ENCODE measurements at places on chromosomes 1 and 21.
A peak's percentile ranks its signal among the peaks of the same experiment; 100 is the strongest.

GRCh38 chr21:41926117-41926806 lies 27.6 kb downstream of the C2CD2 start:
- DNase-seq, result no peak

GRCh38 chr1:79543394-79543793 lies 536.9 kb upstream of the ADGRL4 start:
- DNase-seq, result no peak

DNA sequence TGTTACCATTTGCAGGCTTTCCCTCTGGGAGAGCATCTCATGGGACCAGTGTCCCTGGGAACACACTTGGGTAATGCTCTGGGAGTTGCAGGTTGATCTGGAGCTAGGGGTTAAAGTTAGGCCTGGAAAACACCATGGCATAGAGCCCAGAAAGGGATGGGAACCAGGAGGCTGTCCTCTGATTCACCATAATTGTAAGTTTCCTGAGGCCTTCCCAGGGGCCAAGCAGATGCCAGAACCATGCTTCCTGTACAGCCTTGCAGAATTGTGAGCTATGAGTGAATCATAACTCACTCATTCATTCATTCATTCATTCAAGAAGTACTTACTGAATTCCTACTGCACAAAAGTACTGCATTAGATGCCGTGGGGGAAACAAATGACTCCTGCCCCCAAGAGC lies 50.0 kb downstream of the LACTBL1 start:
- no peak for DNase-seq

DNA sequence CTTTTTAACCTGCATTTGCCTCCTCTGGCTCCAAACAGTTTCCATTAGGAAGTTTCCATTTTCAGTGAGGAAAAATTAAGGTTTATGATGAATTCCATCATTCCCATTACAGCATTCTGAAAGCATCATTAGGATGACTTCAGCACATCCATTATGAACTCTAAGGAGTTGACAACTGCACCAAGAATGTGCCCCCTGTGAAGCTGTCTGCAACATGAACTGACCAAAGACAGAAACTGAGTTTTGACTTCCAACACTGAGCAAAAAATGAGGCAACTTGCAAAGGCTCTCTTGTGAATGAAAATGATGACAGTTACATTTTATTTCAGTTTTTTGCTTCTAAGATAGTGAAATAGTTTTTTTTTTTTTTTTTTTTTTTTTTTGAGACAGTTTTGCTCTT lies 18.3 kb upstream of the KCNE1 start:
- DNase-seq, result no peak

GRCh38 chr1:174966008-174966572 lies 33.7 kb upstream of the CACYBP start:
- no peak for DNase-seq

GRCh38 chr21:39660191-39660980 lies 47.6 kb downstream of the B3GALT5 start:
- peak; percentile 77 for DNase-seq

GRCh38 chr1:48329905-48330304 lies 107.4 kb downstream of the SLC5A9 start:
- no peak for DNase-seq

DNA sequence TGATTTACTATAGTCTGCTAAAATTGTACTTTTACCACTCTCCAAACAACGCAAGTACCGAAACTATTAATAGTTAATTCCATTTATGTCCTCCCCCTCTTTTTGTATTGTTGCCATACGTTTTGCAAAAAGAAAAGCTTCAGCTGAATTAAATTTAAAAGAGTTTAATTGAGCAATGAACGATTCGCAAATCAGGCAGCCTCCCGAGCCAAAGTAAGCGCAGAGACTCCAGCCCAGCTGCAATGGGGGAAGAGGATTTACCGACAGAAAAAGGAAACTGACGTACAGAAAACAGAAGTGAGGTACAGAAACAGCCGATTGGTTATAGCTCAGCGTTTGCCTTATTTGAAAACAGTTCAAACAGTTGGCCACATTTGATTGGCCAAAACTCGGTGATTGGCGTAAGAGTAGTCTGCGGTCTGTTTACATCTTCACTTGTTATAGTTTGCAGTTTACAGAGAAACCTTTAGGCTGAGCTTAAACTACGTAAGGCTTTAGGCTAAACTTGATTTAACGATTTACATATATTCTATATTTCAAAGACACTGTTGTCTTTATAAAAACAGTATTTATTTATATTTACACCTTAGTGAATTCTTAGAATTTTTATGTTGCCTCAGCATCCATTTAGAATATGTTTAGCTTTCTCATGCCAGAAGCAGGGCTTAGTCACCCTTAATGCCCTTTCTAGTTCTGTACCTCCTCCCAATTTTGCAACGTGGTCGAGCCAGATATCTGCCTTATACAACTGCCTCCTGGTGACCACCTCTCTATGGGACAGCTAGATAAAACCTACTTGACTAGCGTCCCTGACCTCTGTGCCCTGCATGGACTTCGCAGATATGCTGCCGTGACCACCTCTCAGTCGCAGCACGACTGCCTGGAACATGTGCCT lies 23.8 kb downstream of the CR1 start:
- no peak for DNase-seq

DNA sequence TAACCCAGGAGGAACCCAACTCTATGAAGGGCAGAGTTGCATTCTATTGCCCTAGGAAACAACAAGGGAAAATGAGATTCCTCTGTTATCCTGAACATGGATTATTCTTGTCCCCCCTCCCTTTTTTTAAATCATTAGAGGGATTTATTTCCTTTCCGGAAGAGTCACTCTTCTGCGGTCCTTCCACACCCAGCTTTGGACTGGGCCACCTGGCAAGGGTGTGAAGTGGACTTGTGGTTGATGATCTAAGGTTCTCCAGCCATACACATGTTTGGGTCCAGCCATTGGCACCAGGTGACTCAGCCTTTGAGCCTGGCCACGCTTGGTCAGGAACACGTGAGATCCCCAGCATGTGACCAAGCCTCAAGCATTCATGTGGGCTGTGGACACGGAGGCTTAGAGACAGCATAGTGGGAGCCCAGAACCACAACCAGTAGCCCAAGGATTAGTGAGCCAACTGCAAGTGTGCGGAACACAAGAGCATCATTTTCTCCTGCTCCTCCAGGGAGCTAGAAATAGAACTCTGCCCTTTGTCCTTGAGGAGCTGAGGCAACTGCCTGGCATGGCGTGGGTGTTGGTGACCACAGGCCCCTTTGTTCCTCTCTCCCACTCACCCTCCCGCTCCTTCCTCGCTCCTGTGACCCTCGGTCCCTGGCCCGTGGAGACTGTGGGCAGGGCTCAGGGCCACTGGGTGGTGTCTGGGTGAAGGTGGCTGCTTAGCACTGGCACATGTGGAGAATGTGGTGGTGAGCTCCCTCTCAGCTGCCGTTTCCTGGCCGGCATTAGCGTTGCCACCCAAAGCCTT lies 50.1 kb downstream of the NENF start:
- DNase-seq, result no peak

DNA sequence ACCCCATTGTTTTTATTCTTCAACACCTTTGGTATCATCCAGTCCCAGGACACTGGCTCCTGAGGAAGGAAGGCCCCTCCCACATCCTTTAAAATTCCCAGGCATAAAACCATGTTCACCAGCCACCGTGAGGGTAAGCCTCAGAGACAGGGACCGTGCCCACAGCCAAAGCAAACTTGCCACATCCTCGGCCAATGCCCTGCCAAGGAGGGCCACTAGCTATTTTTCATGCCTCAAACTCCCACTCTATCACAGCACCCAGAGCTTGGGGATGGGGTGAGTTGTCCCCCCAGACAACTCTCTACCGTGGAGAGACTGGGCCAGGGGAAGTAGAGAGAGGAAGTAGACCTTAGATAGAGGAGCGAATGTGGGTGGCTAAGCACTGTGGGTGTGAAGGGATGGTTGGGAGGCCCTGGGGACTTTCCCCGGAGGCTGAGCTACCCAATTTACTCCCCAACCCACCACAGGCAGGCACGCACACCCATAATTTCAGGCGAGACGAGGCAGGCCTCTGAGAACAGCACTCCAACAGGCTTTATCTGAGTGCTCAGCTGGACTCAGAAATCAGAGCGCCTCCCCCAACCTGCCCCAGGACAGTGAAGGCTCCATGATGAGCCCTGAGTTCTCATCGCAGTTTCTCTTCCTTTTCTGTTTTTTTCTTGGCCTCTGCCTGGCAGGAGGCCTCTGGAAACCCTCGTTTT lies 15.9 kb upstream of the BTG2 start:
- DNase-seq, result peak; percentile 73

- no peak for DNase-seq
Observed at GRCh38 chr1:54850737-54851136, 36.3 kb downstream of the DHCR24 start.

DNA sequence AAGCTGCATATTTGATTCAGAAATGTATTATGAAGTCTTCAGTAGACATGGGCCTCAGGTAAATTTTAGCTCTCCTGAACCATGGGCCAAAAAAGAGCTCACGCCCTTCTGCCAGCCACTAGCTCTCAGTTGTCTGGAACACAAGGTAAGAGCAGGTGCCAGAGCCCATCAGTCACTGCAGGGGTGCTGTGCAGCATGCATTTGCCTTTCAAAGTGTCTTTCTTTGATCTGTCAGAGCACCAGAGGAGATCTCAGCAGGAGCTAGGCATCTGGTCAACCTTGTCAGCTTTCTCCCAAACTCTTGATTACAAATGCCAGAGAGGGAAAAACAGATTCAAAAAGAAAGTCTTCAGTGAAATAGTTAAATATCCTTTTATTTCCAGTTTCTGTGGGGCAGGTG lies 332.3 kb downstream of the COL11A1 start:
- DNase-seq, result no peak

DNA sequence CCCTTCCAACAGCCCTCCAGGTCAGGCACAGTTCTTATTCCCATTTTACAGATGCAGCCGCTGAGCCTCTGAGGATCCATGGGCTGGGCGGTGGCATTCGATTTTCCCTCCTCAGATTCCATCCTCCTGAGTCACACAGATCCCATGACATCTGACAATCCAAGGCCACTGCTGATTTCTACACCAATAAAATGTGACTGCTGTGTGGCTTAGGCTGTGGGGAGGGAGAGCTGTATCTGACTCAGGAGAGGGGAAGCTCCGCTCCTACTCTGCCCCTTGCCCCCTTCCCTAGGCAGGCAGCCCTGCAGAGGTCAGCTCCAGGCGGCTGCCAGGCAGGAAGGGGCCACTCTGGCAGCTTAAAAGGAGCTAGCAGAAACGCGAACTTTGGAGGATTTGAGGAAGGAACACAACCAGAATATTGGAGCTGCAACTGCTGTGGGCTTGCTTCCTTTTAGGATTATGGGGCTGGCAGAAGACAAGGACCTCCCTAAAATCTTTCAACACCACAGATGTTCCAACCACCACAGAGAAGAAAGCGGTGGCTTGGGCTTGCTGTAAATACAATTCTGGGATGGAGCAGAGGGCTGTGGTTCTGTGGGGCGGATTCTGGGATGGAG lies 50.0 kb downstream of the MRPL37 start:
- no peak for DNase-seq

DNA sequence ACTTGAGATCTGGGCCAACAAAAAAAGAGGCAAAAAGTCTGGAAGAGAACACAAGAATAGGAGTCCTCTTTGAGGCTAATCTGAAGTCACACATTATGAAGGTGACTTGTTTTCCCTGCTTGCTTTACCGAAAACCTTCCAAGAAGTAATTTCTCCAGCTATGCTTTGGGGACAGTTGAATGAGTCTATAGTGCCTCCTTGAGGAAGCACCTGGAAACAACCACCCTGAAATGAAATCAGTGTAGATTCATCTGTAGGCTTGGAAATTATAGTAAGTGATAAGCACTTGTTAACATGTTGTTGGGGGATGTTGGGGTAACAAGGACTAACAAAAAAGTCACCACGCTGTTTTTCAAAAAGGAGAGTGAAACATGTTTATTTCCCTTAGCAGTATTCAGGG lies 23.4 kb upstream of the RPTN start:
- no peak for DNase-seq

- no peak for DNase-seq
Observed at GRCh38 chr1:48692235-48692634, 84.5 kb downstream of the BEND5 start.

- DNase-seq, result no peak
Observed at GRCh38 chr1:209458921-209459320, 124.6 kb upstream of the CAMK1G start.

GRCh38 chr1:235012436-235013210 lies 116.0 kb downstream of the TOMM20 start:
- DNase-seq, result no peak

- DNase-seq, result no peak
Observed at GRCh38 chr1:88655685-88656299, 28.3 kb upstream of the PKN2 start.

DNA sequence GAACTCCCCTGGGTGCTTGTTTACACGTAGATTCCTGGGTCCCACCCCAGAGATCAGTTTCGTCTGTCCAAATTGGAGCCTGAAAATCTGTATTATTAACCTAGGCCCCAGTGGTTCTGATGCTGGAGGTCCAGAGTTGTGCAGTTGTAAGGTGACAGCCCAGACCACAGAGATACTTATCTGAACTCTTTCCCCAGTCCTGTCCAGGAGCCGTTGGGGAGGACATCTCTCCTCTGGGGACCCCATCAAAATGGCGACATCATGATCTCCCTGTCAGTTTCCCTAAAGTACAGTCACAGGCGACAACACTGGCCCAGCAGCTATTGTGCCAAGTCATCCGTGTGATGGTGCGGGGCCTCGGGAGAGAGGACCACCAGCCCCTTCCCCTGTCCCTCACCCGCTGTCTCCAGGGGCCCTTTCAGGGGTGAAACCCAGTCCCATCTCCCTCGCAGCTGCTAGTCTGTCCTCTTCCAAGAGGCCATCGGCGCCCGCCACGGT lies 749 bp upstream of the EFHD2 start:
- no peak for DNase-seq

GRCh38 chr1:229295745-229296144 lies 24.8 kb downstream of the RAB4A start:
- no peak for DNase-seq

- DNase-seq, result no peak
Observed at GRCh38 chr1:11438996-11439395, 40.0 kb upstream of the DISP3 start.

- no peak for DNase-seq
Observed at GRCh38 chr1:243294723-243295121, 38.9 kb downstream of the SDCCAG8 start.

- DNase-seq, result no peak
Observed at GRCh38 chr1:145947551-145947950, 10.3 kb downstream of the LIX1L start.

- no peak for DNase-seq
Observed at GRCh38 chr1:157691285-157691920, 9.2 kb downstream of the FCRL3 start.

- DNase-seq, result no peak
Observed at GRCh38 chr1:111851552-111851951, 95.9 kb downstream of the DDX20 start.

GRCh38 chr1:172147541-172147940 lies 272.9 kb upstream of the C1orf105 start:
- DNase-seq, result no peak
